ENCODE measurements at places on chromosomes 5 and 9.

- DNase-seq, result no peak
These were observed 22.3 kb upstream of the NPM1 start for GRCh38 chr5:171365351-171365750.

GRCh38 chr5:77015938-77016569 lies 14.2 kb upstream of the AGGF1 start:
- no peak for DNase-seq

DNA sequence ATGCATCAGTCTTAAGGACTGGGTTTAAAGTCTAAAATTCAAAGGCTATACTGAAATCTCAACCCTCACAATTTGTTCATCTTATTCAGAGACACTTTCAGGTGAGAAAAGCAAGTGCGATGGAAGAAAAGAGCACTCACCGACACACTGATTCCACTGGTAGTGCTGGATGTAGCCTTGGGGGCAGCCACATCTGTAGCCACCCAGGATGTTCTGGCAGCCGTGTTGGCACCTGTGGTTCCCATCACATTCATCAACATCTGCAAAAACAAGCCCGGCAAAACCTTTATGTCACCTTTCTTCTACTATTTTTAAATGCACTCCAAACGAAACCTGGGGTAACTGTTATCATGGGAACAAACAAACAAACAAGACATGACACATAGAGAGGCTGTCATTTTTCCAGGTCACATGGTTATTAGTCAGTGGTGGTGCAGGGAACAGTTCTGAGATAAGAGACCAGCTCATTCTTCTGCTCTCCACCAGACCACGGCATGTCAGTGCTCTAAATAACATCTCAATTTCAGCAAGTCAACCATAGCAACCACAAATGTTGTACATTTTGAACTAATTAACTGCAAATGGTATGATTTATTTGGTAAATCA lies 188.4 kb downstream of the SLC12A2 start:
- DNase-seq, result no peak

DNA sequence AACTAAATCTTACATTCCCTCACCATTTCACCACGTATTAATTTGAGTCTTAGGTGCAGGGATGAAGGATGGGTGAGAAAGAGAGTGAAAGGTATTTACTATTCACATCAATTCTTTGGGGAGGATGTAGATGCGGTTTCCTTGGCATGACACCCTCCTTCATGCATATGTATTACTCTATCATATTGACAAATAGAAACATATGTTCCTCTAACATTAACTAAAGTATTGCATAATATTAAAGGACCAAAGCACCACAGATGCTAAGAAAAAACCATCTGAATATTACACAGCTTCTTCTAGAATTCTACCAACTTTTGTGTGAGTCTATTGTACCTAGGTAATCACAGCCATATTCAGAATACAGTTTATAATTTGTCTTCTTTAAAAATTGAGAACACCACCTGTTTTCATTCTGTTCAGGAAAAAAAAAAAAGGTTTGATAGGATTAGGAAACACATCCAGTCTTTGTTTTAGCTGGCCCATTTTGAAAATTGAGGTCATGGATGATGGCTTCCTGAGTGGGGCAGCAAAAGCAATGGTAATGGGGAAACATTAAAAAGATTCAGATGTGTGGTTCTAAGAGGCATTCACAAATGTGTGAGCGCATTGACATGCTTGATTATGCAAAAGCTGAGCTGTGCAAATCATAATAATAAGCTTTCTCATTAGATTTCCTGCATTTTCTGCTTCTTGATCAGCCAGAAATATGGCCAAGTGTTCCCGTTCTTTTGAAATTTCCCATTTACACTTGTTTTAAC lies 1011.5 kb upstream of the NUDT12 start:
- DNase-seq, result no peak

DNA sequence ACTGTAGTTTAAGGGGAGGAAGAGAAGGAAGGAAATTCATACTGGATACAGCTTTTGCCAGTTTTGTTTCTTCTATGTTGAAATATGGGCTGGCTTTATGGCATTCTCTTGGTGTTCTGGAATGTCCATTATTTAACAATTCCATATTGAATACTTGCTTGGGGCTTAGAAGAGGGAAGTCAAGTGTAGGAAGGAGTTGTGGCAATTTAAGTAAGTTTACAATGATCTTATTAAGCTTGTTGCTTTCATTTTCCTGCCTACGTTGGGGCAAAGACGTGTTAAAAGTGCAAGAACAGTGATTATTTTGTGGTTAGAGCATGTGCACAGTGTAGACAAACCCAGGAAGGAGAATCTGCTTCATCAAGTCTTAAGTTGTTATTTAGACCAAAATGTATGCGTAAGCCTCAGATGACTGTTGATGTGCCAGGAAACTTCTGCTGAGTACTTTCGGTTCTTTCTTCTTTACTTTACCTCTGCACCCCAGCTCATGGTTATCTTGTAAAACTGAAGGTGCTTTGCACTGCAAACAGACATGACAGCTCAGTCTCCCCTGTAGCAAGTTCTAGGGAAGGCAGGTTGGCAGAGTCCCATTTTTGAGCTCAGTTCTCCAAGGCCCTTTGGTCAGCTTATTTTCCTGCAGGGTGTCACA lies 75.8 kb downstream of the F2RL2 start:
- DNase-seq, result no peak

DNA sequence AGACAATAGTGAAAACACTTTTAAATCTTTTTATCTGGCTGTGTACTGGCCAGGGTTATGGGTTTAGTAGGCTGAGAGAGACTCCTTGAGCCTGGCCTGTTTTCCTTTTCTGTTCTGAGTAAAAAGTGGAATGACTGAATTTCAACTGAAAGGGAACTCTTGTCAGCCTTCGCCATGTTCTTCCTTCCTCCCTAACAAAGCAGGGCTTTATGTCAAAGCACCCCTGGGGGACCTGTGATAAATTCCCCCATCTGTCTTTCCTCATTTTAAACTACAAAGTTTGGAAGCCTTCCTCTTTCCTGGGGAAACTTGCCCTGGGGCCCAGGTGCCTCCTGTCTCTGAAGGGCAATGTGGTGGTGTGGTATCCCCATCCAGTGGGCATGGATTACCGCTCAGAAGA lies 29.7 kb downstream of the LARP1 start:
- no peak for DNase-seq

DNA sequence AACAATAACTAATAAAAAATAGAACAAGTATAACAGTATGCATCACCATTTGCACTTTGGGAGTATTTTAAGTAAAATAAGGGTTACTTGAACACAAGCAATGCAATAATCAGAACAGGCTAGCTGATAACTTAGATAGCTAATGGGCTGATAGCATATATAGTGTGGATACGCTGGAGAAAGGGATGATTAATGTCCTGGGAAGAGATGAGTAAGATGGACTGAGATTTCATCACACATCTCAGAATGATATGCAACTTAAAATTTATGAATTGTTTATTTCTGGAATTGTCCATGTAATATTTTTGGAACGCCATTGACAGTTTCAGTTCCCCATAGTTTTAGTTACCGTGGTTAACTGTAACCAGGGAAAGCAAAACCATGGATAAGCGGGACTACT lies 173.6 kb downstream of the ISL1 start:
- peak; percentile 8 for DNase-seq
